Activated CD8-positive, alpha-beta memory T cell treated with anti-CD3 and anti-CD28 coated beads for 48 hours (primary cell): ENCODE measurements at places on chromosomes 1 and 21.

GRCh38 chr1:196002906-196003305 lies 605.3 kb downstream of the KCNT2 start:
- no peak for DNase-seq

DNA sequence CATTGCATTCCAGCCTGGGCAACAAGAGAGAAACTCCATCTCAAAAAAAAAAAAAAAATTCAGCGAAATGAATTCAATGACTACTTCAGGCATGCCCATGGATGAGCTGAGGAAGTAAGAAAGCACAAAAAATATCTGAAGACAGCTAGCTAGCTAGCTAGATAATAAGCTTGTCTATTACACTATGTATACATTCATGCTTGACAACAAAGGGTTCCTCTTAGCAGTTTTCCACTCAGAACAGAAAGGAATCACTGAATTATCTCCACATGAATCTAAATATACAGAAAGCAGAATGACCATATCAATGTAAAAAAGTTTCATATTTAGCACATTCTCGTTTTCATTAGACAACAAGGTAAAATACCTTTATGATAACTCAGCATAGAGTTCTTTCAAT lies 32.1 kb downstream of the USP48 start:
- no peak for DNase-seq

DNA sequence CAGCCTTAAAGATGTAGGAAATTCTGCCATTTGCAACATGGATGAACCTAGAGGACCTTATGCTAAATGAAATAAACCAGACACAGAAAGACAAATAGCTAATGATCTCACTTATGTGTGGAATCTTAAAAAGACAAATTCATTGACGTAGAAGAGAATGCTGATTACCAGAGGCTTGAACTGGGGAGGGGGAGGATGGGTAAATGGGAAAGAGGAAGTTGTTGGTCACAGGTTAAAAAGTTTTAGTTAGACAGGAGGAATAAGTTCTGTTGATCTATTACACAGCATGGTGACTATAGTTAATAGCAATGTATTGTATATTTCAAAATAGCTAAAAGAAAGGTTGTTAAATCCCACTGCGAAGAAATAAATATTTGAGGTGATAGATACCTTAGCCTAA lies 62.8 kb downstream of the PKN2 start:
- no peak for DNase-seq

GRCh38 chr21:42460391-42461184 lies 35.4 kb downstream of the RSPH1 start:
- DNase-seq: no peak

GRCh38 chr1:151756291-151756690 lies 7.0 kb downstream of the MRPL9 start:
- no peak for DNase-seq

DNA sequence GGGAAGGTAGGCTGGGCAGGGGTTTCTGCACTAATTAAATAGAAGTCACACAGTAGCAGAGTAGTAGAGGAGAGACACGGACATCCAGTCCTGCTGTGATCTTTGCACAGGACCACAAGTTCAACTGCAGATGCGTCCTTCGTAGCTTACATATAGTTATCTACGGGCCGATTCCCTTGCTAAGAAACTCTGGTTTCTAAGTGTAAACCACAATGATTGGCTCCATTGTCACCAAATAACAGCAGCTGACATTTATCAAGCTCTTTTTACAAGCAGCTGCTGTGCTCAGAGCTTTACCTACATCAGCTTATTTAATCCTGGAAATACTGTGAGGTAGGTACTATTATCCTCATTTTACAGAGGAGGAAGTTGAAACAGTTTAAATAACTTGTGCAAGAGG lies 3.1 kb downstream of the SLC45A3 start:
- DNase-seq: no peak

GRCh38 chr1:76593618-76594017 lies 273.7 kb upstream of the ST6GALNAC5 start:
- DNase-seq: no peak

DNA sequence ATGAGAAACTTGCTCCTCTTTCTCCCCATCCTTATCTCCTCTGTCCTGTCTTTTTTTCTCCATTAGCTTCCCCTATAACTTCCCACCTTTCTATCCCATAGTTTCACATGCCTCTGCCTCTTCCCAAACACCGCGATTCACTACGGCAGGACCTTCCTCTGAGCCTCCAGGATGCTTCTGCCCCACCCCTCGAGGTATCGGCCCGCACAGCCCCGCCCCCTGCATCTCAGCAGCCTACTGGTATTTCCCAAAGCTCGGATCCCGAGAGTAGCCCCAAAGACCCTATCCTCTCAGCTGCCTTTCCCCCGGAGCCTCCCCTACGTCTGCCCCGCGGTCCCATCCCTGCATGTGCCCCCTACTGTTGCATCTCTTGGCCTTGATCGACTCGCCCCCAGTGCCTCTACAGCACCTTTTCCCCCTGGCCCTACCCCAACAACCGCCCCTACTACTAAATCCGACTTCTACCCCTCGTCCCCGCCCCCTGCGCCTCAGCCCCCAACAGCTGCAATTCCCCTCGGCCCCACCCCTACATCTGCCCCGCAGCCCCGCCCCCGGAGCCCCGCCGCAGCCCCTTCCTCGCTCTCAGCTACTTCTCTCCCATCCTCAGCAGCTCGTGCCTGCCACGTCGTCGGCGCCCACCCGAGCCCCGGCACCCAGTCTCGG lies 512 bp downstream of the PIAS3 start:
- DNase-seq: no peak

GRCh38 chr1:224064150-224064549 lies 49.8 kb upstream of the FBXO28 start:
- DNase-seq: no peak
